ENCODE measurements at places on chromosomes 11 and 22.

GRCh38 chr11:93541884-93542810 lies 1.0 kb downstream of the SMCO4 start:
- no peak for DNase-seq

- no peak for DNase-seq
Measured at GRCh38 chr11:36326524-36327419, 30.7 kb downstream of the PRR5L start.

DNA sequence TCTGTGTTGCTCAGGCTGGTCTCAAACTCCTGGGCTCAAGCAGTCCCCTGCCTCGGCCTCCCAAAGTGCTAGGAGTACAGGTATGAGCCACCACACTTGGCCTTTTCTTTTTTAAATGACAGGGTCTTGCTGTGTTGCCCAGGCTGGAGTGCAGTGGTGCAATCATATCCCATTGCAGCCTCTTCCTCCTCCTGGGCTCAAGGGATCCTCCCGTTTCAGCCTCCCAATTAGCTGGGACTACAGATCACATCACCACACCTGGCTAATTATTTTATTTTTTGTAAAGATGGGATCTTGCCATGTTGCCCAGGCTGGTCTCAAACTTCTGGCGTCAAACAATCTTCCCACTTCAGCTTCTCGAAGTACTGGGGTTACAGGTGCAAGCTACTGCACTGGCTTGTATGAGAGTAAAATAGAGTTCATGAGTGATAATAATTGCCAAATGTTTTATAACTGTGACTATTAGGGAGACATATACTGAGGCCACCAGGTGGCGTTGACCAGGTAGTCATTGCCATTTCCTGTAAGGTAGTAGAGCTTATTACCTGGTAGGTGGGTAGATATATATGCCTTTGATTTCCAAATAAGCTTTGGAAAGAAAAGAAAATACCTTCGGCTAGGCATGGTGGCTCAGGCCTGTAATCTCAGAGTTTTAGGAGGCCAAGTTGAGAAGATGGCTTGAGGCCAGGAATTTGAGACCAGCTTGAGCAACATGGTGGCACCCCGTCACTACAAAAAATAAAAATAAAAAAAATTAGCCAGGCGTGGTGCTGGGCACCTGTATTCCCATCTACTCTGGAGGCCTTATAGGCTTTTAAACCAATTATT lies 5.4 kb downstream of the FDX1 start:
- DNase-seq: peak; percentile 10

DNA sequence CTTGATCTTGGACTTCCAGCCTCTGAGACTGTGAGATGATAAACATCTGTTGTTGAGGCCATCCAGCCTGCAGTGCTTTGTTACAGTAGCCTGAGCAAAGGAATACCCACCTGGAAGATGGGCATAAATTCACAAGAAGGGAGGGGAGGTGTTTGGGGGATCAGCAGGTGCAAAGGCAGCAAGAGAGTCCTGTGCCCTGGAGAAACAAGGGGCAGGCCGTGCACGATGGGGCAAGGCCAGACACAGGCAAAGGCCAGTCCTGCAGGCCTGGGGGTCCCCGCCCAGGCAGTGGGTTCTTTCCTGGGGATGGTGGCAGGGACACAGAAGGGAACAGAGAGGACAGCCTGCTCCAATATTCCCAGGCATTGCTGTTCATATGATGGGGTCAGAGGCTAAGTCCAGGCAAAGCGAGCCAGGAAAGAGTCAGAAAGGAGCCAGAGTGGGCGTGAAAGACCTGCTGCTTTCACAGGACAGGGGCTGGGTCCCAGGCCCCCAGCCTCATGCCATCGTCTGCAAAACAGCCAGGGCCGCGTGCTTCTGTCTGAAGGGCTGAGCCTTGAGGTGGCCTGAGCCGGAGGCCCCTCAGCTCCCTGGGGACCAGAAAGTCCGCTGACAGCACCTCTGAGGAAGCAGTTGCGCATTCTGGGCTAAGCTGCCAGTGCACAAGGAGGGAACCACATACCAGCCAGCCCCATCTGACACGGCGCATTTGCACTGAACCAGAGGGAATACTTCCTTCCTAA lies 48.8 kb downstream of the MYEOV start:
- no peak for DNase-seq

DNA sequence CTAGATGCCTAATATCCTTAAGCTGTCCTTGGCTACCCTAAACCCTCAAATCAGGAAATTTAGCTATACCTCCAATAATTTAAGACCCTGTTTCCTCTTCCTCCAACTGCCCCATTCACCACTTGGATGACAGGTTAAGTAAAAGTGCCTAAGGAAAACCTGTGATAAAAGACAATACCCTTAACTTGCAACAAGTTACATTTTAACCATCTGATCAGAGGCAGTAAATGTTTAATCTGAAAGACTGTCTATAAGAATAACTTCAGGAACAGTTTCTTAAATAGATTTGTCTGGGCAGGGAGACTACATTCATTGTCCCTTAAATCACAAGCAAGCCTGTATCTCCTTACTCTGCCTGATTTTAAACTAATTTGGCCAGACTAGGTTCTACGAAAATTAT lies 129.1 kb downstream of the APOL5 start:
- no peak for DNase-seq

DNA sequence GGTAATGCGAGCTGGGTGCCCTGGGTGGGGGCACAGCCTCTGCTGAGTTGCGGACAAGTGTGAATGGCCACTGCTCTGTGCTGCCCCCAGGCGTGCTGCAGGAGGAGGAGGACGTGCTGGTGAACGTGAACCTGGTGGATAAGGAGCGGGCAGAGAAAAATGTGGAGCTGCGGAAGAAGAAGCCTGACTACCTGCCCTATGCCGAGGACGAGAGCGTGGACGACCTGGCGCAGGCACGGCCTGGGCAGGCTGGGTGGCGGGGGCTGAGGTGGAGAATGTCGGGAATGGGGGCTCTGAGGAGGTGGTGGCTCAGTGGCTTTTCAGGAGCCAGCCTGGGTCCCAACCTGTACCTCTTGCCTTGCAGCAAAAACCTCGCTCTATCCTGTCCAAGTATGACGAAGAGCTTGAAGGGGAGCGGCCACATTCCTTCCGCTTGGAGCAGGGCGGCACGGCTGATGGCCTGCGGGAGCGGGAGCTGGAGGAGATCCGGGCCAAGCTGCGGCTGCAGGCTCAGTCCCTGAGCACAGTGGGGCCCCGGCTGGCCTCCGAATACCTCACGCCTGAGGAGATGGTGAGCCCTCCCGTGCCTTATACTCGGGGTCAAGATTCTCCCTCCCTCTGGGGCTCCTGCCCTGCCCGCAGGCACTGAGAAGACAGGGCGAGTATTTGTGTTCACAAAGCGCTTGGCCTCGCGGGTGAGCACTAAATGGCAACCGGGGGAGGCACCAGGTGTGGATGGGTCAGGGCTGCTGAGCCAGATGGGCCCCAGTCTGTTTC lies 4.6 kb downstream of the SART1 start:
- DNase-seq: no peak

GRCh38 chr22:37180531-37181231 lies 7.4 kb downstream of the C1QTNF6 start:
- DNase-seq: no peak

- DNase-seq: no peak
Measured at GRCh38 chr22:24117942-24118341, 63.3 kb upstream of the SUSD2 start.

DNA sequence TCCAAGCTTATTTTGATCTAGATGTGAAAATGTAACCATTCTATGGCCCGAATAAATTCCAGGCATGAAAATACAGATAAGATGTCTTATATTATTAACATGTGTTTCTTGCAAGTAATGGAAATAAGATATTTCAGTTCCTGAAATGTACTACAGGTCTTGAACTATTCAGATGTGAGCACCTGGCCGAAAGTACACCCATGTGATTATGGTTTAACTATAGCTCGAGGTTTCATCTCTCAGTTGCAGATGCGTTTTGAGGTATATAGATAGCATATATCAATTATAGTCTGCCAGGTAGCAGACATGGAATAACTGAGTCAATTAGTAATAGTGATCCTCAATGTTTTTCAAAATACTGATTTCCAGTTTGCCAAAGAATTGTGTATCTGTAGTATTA lies 68.3 kb downstream of the DDIAS start:
- no peak for DNase-seq

GRCh38 chr22:24809331-24809730 lies 3.3 kb downstream of the SGSM1 start:
- DNase-seq: no peak

GRCh38 chr22:39514373-39514973 lies 5.9 kb upstream of the ATF4 start:
- no peak for DNase-seq

DNA sequence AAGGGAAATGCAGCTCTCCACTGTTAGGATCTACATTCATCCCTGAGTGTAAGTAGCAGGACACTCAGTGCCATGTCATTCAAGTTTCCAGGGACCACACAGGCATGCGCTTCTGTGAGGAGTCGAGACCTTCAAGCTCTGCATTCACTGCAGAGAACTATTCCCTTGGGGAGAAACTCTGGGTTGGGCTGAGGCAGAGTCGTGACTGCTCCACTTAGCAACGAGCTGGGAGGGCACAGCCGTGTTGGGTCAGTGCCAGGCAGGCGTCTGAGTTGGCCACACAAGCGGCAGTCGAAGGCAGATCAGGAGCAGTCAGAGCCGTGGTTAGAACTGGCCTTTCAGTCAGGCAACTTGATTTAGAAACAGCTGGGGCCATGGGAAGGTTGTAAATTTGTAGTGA lies 14.7 kb downstream of the MPEG1 start:
- peak; percentile 72 for DNase-seq

DNA sequence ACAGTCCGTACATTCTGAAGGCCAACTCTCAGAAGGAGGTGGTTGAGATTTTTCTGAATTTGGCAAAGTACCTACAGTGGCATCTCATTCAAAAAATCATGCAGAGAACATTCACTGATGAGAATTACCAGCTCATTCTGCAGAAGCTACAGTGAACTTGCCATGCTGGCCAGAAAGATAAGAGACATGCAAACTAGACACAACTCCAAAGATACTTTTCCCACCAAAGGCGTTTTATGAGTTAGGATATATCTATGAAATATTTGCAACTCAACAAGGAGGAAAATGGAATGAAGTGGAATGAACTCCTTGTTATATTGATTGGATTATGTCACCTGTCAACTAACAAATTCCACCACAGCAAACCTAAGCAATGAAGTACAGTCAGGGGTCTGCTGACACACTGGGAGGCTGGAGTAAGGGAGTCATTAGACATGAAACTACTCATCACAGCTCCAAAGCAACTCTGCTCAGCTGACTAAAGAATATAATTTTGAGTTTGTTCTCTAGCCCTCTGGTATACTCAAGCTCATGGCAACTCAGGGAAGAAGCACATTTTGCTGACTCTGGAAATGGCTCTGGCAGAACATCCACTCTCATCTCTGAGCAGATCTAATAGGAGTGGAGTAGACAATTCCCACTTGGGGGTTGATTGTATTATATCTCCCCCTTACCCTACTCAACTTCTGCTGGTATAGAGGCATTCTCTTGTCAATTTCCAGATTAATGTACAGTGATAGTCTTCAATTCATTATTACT lies 22.9 kb downstream of the MAML2 start:
- no peak for DNase-seq

DNA sequence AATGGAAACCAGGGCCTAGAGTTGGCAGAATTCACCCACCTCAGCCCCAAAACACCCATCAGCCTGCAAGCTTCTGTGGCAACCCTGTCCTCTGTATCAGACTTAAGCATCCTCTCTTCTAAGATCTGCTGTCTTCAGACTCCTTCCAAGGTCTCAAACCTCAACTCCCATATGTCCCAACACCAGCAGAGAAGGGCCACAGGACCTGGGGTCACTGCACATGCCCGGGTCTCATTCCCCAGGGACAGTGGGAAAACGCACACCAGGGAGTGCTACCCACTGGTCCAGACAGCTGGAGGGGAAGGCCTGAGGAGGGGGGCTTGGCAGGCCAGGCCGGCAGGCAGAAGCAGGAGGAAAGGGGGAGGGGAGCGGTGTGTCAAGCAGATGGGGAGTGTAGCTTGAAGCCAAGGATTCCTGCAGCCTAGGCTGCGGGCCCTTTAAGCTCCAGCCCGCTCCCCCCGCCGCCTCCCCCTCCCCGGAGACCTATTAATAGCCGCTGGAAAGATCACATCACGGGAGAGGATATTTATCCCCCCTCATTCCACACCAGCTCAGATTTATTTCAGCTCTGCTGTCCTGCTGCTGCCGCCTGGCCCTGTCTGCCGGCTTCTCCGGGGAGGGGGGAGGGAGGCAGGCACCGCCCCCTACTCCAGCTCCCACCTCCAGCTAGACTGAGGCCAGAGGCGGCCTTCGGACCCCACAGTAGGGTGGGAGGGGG lies 16.7 kb downstream of the BCL9L start:
- peak; percentile 44 for DNase-seq

DNA sequence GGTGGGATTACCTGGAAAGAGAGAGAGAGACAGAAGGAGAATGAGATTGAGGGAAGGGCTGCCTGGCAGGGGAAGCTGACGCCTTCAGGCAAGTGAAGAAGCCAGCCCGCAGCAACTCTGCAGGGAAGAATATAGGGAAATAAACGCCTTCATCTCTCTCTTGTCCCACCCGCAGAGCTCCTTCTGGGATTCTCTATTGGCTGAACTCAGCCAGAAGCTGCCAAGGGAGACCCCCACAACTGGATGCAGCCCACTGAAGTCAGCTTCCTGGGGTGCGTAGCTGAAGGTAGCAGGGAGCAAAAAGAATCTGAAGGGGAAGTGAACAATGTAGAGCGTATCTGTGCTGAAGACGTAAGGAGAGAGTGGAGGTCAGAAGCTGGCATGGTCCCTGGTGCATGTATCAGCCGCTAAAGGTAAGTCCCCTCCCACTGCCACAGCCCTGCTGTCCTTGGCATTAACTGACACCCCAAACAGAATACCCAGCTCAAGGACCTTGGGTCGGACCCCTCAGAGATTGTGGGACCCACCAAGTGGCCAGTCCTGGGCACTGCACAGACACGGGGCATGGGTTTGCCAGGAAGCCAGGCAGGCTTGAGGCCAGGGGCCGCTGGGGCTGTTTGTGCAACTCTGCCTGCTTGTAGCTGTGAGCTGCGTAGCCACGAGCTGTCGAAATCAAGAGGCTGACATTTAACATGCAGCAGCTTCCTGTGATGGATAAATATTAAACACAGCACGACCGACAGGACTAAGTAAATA lies 469.9 kb downstream of the MN1 start:
- DNase-seq: no peak

DNA sequence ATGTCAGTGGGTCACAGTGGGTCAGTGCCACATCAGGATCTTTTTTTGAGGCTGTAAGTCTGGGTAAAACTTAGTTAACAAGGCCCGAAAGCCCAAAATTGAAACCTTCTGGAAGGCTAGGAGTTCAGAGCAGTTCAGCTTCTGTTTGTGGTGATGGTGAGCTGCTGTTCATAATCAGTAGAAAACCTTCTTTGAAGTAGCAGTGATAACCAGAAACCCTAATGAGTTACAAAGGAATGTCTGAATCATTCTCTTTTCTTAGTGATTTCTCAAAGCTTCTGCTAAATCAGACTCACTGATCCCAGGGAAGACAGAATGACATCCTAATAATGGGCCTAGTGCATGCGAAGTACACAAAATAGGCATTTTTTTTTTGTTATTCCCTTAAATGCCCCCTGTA lies 124.7 kb downstream of the PARVA start:
- DNase-seq: no peak

Measured in NCI-H1105 treated with DMSO at 0.1 percent for 48 hours (cell line).